Fibroblast of villous mesenchyme (primary cell): ENCODE measurements at places on chromosomes 4 and X. TPM values are rescaled to one million over a fixed set of nuclear protein-coding genes. Genes with fewer than 3 reads are reported as not detected.
A peak's percentile ranks its signal among the peaks of the same experiment; 100 is the strongest.

DNA sequence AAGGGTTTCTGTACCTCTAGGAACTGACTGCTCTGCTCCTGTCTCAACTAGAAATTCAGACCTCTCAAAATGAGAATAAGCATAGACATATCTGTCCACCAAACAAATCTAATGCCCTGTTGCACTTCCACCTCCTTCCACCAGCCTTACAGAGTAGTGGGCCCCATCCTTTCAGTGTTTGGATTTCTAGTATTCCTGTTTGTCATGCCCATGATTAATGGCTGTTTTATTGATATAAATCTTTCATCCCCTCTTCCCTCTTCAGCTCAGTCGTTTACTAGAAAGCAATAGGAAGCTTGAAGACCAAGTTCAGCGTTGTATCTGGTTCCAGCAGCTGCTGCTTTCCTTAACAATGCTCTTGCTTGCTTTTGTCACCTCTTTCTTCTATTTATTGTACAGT, 46.2 kb downstream of the MOSPD2 start:
- DNase-seq = no peak

DNA sequence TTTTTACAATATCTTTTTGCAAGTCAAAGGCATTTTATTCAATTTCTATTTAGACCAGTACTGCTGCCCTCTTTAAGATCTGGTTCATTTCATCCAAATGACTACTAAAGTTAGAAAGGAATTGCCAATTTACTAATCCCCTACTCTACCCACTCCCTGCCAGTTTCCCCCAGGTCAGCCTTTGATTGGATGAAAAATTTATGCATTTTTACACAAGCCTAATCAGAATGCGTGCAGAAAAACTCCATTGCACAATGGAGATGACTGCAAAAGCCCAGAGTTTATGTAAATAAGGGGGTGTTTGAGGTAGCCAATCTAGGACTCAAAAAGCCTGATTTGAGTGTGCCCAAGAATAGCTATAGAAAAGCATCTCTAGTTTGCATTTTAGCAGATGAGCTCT, 310.6 kb downstream of the PABPC4L start:
- DNase-seq = no peak

GRCh38 chr4:122341886-122342285, 36.9 kb upstream of the ADAD1 start:
- peak; percentile 63 for DNase-seq

GRCh38 chr4:2412534-2412884, 5.9 kb downstream of the ZFYVE28 start:
- DNase-seq = no peak

CITED1 gene
- total RNA-seq = not detected in 2 replicates

FGG gene
- not detected in 2 replicates for total RNA-seq

GRIA2 gene
- total RNA-seq = 1.9 TPM in 1 of 2 replicates, not detected in the other

- DNase-seq = no peak
Measured at GRCh38 chrX:114210879-114211278, 373.0 kb upstream of the HTR2C start.

DNA sequence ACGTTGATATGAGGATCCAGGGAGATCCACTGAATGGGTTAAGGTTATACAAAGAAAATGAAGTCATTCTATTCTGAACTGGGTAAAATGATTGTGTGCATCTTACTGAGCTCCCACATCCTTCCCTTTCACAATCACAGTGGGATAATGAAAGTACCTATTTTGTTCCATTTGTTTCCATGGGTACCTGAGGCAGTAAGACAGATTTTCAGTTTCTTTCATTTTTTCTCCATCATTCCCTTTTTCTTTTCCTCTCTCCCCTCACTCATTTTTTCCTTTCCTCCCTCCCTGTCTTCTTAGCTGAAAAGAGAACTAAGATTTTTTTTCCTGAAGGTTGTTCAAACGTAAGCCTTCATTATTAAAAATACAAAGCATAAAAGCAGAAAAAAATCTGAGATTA, 4.6 kb downstream of the GRIA2 start:
- no peak for DNase-seq

GRCh38 chrX:69109706-69110105, 55.5 kb downstream of the PJA1 start:
- DNase-seq = peak; percentile 82

TEX13D gene
- total RNA-seq = not detected in 2 replicates

GRCh38 chr4:153676984-153677383, 7.1 kb upstream of the TLR2 start:
- DNase-seq = peak; percentile 24

DNA sequence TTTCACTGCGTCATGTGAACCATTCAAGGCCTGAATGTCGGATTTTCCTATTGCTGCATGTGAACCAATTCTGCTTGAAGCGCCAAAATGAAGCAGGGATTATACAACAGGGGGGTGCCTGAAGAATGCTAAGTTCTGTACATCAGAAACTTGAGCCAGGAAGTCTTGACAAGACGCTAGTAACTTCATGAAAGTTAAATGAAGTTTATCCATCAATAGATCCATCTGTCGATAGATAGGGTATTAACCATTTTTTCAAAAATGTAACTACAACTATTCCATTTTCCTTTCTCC, 590 bp upstream of the NAF1 start:
- peak; percentile 47 for DNase-seq

DNA sequence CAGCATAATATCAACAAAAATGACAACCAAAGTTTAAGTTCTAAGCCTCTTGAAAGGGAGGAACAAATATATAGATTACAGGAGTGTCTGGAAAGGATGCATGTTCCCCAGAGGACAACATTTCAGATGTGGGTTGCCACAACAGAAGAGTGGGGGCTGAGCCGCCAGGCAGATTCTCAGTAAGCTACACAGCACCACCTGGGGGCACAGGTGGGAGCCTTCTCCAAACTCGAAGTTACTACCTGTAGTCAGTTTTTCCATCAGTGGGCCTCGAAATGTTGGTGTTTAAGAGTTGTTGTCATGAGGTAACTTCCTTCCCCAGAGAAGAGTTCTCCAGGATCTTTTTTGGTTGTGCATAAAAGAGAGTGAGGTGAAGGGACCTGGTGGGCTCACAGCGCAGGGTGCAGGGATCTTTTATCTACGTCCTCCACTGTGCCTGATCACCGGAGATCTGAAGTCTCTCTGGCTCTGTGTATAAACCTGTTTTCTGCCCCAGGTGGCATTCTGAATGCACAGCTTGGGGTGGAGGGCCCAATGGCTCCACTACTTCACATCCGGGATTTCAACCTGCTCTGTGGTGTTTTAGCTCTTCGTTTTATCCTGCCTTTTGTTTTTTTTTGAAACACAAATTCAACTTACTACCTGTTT, 58.4 kb upstream of the STS start:
- DNase-seq = no peak

MAGEC2 gene
- total RNA-seq = not detected in 2 replicates

GRCh38 chr4:102586644-102587021, 85.5 kb downstream of the NFKB1 start:
- DNase-seq = no peak

- DNase-seq = no peak
Measured at GRCh38 chr4:23923141-23923540, 33.3 kb upstream of the PPARGC1A start.

DNA sequence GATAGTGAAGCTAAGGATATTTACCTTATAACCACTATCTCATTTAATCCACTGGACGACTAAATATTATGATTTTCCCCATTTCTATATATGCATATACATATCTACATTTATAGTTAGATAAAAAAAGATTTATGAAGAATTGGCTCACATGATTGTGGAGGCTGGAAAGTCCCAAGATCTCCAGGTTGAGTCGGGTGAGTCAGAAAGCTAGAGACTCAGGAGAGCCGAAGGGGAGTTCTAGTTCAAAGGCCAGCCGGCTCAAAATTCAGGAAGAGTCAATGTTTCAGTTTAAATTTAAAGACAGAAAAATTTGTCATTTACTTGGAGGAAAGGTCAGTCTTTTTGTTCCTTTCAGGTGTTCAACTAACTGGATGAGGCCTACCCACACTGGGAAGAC, 158.2 kb upstream of the CPEB2 start:
- DNase-seq = no peak

LINC00632 gene
- total RNA-seq = 5.2 and 7.4 TPM in 2 replicates

- DNase-seq = no peak
Measured at GRCh38 chrX:133005042-133005441, 46.6 kb upstream of the HS6ST2 start.

GRCh38 chr4:54660591-54660990, 2.8 kb downstream of the KIT start:
- DNase-seq = no peak

- no peak for DNase-seq
Measured at GRCh38 chrX:70445951-70446350, 1.3 kb downstream of the DLG3 start.

SPINK2 gene
- not detected in 2 replicates for total RNA-seq
